ENCODE measurements at places on chromosomes 7 and 10.

DNA sequence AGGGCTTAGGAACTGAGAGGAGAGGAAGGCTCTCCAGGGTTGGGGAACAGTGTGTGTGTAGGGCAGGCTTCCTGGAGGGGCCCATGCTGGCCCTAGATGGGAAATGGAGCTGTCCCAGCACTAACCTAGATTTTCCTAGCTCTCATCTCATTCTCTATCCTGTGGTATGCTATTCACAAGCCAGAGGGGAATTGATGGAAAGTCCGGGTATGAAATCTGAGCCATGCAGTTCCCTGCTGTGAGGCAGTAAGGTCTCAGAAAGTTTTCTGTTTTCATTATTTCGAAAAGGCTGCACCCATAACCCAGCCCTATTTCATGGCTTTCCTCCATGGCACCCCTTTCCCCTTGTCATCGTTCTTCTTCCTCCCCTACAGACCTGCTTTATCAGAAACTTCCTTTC lies 220.3 kb downstream of the RPS24 start:
- DNase-seq = no peak

DNA sequence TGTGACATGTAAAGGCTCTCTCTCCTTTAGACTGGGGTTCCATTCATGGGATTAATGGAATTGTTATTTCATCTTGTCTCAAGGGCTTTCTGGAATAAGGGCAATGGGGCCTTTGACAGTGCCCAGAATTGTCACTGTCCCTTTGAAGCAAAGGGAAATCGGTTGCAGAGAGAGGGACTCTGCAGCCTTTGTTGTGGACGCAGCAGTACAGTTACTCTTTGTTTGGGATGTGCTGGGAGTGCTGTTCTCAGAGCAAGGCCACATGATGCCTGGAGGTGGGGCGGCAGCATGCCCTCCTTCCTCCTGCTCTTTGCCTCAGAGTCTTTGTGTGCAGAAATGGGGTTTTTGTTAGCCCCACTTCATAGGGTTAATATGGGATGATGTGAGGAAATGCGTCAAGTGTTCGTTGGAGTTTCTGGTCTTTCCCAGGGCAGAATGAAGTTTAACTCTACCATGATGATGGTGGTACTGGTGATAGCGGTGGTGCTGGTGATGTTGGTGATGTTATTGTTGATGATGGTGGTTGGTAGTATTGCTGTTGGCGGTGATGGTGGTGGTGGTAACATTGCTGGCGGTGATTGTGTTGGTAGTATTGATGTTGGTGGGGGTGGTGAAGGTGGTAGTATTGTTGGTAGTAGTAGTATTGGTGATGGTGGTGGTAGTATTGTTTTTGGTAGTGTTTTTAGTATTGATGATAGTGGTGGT lies 45.3 kb downstream of the DOCK1 start:
- DNase-seq = no peak

- DNase-seq = no peak
Observed at GRCh38 chr7:132703742-132704141, 127.5 kb upstream of the PLXNA4 start.

DNA sequence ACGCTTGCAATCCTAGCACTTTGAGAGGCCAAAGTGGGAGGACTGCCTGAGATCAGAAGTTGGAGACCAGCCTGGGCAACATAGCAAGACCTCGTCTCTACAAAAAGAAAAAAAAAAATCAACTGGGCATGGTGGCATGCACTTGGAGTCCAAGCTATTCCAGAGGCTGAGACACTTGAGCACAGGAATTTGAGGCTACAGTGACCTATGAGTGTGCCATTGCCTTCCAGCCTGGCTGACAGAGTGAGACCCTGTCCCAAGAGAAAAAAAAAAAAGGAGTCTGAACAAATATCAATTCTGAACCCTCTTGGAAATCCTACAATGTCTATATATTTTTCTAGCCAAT lies 126.8 kb upstream of the NRP1 start:
- DNase-seq = no peak

- DNase-seq = no peak
Observed at GRCh38 chr10:17383801-17384555, 70.4 kb downstream of the ST8SIA6 start.

DNA sequence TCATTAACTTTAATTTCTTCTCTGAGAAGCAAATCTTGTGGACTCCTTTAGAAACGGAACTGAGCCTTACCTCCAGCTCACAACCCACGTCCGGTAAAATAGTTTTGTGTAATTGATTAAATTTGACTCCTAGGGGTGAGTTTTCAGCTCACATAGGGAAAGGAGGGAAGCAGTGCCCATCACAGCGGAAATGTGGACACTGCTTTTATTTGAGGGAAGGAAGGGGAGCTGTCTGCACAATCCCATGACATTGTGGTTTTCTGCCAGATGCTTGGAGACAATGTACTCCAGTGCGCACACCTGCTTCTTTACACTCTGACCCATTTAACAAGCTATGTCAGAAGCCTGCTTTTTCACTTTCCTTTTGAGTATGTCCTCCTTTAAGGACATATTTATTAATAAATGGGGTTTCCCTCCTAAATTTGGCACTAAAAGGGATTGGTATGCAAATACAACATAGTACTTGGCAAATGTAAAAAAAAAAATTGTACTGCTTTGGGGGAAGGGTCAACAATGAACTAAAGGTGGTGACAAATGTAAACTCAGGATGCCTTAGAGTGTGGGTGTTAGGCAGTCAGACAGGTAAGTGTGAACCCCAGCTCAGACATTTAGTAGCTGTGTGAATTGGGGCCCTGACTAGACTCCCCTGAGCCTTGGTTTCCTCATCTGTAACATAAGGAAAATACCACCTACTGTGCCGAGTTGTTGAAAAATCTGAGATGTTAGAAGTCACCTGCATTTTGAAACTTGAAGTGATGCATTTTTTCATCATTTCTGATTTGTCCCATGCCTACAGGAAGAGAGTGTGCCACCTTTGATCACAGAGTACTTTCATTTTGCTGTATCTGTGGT lies 90.2 kb upstream of the KLF6 start:
- no peak for DNase-seq

GRCh38 chr10:11682267-11682683 lies 59.9 kb upstream of the ECHDC3 start:
- DNase-seq = no peak

GRCh38 chr7:44315301-44315903 lies 10.0 kb downstream of the CAMK2B start:
- no peak for DNase-seq

DNA sequence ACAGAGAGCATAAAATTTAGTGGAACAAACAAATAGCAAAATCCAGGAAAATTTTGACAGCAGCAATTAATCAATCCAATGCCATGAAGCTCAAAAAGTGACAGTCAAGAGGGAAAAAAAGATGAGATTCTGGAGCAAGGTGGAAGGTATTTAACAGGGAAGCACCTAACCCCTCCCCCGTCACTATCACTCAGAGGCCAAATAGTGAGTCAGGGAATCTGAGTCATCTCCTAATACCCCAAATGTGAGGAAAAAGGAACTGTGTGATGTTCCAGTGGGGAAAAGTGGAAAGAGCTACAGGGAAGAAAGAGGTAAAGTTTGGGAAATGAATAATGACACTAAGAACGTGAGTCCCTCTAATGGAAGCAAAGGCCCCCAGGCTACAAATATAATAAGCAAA lies 113.2 kb upstream of the PHF14 start:
- DNase-seq = no peak

GRCh38 chr10:36634916-36635315 lies 490.5 kb upstream of the ANKRD30A start:
- no peak for DNase-seq

GRCh38 chr7:137968890-137969289 lies 33.0 kb downstream of the CREB3L2 start:
- DNase-seq = no peak

GRCh38 chr7:44194069-44194468 lies 4.8 kb upstream of the GCK start:
- DNase-seq = no peak

- DNase-seq = no peak
Observed at GRCh38 chr7:18978108-18978495, 139.3 kb downstream of the TWIST1 start.

DNA sequence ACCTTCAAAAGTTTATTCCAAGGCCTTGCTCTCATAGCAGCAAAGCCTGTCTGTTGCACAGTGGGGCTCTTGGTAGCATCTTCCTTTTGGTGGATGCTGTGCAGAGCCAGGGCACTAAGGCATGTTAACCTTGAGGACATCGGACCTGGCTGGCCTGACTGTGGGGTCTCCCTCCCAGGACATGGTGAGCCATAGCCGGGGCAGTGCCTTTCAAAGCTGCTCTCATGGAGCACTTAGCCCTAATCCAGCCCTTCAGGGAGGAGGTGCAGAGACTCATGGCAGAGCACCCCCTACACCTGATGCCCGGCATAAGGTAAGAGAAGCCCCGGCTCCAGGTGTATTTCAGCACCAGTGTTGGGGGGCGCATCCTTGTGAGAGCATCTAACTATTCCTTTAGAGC lies 941.4 kb upstream of the ZNF722 start:
- DNase-seq = no peak

Measured in left renal pelvis (tissue), 4 donors.